NCI-H1436 treated with DMSO at 0.1 percent for 48 hours (cell line): ENCODE measurements at places on chromosomes 2 and 18.

DNA sequence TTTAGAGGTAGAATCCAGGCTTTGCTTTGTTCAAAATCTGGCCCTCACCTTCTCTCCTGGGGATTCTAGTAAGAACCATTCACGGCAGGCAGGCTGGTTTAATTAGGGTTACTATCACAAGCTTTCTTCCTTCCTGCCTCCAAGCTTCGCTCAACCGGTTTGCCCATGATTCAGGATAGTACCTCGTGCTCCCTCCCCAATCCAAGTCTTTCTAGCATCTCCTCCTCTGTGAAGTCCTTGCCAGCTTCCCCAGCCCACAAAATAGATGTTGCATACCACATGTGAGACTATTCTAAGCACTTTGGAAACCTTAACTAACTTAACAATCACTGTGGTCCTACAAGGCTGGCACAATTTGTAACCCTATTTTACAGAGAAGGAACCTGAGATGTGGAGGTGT, 135.1 kb downstream of the SOCS6 start:
- no peak for DNase-seq

GRCh38 chr2:210445116-210445707, 31.3 kb downstream of the LANCL1 start:
- DNase-seq: no peak

DNA sequence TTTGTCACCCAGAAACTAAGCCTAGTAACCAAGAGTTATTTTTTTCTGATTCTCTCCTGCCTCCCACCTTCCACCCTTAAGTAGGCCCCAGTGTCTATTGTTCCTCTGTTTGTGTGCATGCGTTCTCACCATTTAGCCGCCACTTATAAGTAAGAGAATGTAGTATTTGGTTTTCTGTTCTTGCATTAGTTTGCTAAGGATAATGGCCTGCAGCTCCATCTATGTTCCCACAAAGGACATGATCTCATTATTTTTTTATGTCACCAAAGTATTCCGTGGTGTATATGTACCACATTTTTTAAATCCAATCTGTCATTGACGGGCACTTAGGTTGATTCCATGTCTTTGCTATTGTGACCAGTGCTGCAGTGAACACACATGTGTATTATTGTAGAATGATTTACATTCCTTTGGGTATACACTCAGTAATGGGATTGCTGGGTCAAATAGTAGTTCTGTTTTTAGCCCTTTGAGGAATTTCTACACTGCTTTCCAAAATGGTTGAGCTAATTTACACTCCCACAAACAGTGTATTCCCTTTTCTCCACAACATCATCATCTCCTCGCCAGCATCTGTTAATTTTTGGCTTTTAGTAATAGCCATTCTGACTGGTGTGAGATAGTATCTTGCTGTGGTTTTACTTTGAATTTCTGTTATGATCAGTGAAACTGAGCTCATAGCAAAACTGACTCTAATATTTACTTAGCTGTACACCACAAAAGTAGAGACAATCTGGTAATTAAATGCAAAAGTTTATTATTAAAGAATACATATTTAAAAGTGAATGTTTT, 660.1 kb upstream of the SLC8A1 start:
- no peak for DNase-seq

DNA sequence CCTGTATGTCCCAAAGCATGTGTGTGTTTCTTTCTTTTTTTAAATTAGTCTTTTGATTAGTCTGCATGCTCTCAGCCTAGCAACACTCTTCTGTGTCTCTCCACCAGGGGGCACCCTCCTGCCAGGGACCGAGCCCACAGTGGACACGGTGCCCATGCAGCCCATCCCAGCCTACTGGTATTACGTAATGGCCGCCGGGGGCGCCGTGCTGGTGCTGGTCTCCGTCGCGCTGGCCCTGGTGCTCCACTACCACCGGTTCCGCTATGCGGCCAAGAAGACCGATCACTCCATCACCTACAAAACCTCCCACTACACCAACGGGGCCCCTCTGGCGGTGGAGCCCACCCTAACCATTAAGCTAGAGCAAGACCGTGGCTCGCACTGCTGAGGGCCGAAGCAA, 93.8 kb downstream of the NRP2 start:
- DNase-seq: no peak

- no peak for DNase-seq
Observed at GRCh38 chr2:115194623-115195022, 752.2 kb downstream of the DPP10 start.

GRCh38 chr2:217610401-217610814, 392.4 kb downstream of the TNS1 start:
- peak; percentile 19 for DNase-seq

DNA sequence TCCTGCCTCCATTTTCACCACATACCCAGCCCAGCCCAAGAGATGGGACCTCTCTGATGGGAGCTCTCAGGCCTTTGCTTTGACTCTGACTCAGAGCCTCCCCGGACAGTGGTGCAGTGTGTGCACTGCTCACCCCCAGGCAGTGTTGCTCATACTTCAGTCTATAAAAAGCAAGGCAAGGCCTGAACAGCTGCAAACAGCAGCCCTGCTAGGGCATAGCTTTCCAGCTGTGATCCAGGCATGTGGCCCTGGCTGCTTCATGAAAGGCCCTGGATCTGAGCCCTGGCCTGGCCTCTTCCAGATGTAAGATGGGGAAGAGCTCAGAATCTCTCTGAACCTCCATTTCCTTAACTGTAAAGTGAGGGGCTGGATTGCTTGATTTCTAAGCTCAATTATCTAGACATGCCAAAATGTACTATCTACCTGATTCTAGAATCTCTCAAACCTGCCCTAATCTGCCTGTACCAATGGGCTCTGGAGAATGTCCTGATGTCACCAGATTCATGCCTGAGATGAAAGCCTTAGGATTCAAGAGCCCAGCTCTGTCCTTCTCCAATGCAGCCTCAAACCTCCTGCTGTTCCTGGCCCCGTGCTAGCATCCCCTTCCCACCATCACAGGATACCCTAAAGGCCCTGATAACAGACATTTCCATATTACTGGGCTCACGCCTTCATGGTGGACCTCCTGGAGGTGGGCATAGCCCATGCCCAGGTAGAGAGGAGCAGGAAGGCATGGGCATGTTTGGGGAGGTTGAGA, 206.9 kb downstream of the ARL4C start:
- DNase-seq: no peak

- DNase-seq: no peak
Observed at GRCh38 chr18:68394705-68395104, 320.2 kb downstream of the TMX3 start.

GRCh38 chr18:45039376-45039775, 358.7 kb downstream of the SETBP1 start:
- no peak for DNase-seq

GRCh38 chr2:119446037-119446436, 14.4 kb downstream of the TMEM37 start:
- DNase-seq: no peak

- DNase-seq: no peak
Observed at GRCh38 chr2:38095996-38096861, 20.3 kb upstream of the CYP1B1 start.

DNA sequence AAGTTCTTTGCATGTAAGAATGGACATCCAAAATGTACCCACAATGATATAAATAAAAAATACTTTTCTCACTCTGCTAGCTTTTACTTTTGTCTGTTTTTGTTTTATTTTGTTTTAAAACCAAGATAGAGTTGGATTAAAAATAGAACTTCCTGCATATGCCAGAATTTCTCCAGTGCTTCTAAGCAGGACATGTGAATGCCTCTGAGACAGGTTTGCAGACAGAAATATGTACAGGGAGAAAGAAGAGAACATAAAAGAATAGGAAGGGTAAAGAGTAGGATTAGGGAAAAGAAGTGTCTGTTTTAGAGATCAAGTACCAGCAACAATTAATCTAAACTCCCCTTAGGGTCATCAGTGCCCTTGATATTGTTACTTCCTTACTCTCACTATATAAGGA, 114.4 kb downstream of the BMPR2 start:
- DNase-seq: no peak

- no peak for DNase-seq
Observed at GRCh38 chr2:239211396-239212094, 189.3 kb downstream of the HDAC4 start.

- no peak for DNase-seq
Observed at GRCh38 chr2:27721335-27721734, 50.2 kb upstream of the MRPL33 start.

- DNase-seq: no peak
Observed at GRCh38 chr2:222892321-222892720, 31.5 kb downstream of the ACSL3 start.

DNA sequence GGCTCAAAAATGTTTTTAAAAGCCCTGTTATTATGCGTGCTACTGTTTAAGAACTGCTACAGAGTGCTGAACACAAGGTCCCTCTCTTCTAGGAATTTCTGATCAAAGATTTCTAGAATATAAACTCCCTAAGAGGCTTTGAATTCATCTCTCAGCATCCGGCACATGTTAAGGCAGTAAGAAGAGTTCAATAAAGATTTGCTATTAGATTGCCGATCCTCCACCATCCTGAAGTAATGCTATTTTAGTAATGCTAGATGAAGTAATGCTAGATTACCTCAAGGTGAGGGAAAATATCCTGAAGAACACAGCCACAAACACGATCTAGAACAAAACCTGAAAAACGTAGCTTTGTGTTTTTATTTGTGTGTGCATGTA, 949 bp upstream of the MYL12B start:
- DNase-seq: no peak

GRCh38 chr2:40251137-40251536, 200.8 kb downstream of the SLC8A1 start:
- DNase-seq: peak; percentile 91

DNA sequence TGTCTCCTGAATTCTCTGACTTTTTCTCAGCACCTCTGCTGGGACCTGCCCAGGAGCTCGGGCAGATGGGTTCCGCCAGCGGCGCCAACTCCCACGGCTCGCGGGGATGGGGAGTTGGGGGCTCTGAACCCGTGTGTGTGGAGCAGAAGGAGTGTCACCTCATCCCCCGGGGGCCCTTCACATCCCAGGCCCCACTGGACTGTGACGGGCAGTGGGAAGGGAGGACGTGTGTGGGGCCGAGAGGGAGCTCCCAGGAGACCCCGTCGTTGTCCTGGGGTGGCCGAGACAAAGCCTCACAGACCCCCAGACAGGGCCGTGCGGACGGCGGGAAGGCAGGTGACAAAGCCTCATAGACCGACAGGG, 130.0 kb upstream of the CTDP1 start:
- no peak for DNase-seq

- no peak for DNase-seq
Observed at GRCh38 chr18:79720359-79720733, 40.7 kb downstream of the CTDP1 start.

- DNase-seq: no peak
Observed at GRCh38 chr2:85772019-85772745, 18.4 kb downstream of the ATOH8 start.
